ENCODE measurements at places on chromosomes 11 and 22. TPM values are rescaled to one million over a fixed set of nuclear protein-coding genes. Genes with fewer than 3 reads are reported as not detected.

DNA sequence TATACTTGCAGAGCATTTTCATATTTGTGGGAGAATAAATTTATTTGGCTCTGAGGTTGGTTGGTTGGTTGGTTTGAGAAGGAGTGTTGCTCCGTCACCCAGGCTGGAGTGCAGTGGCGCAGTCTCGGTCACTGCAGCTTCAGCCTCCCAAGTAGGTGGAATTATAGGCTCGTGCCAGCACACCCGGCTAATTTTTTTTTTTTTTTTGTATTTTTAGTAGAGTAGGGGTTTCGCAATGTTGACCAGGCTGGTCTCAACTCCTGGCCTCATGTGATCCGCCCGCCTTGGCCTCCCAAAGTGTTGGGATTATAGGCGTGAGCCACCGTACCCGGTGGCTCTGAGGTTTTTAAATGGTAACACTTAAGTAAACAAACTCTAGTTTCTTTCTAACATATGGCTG lies 161.1 kb downstream of the TEAD1 start:
- DNase-seq = no peak

DNA sequence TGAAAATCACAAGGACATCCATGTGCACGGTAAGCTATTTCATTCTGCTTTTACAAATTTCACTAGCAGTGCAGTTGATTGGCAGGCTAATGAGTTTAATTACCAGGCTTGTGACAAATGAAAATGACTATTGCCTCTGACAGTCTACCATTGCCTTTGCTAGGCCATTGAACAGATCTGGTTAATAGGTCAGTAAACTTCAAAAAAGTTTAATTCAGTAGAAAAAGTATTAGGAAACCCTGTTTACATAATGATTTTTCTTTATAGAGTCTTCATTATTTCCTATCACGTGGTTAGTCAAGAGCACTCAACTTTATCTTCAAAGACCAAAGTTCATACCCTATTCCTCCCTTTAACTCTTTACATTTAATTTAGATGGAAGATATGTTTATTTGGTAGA lies 77.0 kb downstream of the PRMT3 start:
- DNase-seq = no peak

- no peak for DNase-seq
These were observed 50.5 kb upstream of the PARVG start for GRCh38 chr22:44130076-44130711.

DNA sequence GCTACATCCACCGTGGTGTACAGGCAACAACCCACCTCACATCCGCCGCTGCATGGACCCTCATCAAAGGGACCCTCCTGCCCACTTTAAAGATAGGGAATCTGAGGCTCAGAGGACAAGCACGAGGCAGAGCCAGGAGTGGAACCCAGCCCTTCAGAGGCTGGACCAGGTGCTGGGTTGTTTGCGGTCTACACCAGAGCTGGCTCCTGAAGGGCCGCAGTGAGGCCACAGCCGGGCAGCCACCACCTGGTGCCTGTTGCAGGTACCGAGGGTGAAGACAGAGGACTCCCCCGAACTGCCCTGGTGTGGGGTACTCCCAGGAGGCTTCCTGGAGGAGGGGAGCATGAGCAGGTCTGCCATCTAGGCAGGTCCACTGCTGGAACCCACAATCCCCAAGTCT lies 78.8 kb downstream of the DHCR7 start:
- DNase-seq = no peak

GRCh38 chr11:846496-847098 lies 3.9 kb downstream of the TSPAN4 start:
- DNase-seq = peak; percentile 63

DNA sequence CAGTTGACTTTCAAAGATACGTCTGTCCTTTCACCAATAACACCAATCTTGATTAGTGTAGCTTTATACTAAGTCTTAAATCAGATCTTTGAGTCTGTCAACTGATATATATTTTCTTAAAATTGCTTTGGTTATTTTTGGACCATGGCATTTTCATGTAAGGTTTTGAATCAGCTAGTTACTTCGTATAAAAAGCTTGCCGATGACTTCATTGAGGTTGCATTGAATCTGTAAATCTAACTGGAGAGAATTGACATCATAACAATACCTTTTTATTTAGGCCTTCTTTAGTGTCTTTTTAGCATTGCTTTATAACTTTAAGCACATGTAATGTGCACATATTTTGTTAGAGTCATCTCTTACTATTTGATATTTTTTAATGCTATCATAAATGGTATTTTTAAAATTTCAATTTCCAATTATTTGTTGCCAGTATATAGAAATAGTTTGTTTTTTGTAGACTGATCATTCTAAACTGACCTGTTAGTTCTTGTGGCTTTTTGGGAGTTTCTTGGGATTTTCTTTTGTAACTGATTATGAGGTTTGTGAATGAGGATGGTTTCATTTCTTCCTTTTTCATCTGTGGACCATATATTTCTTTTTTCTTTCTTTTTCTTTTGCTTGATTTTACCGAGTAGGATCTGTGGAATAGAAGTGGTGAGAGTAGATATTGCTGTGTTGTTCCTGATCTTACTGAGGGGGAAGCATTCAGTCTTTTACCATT lies 61.4 kb downstream of the DDX10 start:
- no peak for DNase-seq

GRCh38 chr11:12356944-12357655 lies 20.3 kb upstream of the PARVA start:
- DNase-seq = no peak

DNA sequence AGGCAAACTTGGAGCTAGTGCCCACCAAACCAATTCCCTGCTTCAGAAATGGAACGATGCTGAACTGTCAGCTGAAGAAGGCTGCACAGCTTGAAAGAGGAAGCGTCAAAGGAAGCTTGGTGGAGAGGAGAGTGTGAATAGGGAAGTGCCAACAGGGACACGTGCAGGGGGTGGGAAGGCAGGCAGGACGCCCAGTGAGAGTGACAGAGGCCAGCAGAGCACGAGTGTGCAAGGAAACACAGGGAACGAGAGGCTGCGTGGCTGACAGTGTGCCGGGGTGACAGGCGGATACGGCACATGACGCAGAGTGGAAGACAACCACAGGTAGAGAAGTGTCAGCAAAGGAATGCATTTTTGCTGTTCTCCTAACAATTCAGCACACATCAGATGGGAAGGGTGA lies 196.4 kb downstream of the LARGE1 start:
- no peak for DNase-seq

DNA sequence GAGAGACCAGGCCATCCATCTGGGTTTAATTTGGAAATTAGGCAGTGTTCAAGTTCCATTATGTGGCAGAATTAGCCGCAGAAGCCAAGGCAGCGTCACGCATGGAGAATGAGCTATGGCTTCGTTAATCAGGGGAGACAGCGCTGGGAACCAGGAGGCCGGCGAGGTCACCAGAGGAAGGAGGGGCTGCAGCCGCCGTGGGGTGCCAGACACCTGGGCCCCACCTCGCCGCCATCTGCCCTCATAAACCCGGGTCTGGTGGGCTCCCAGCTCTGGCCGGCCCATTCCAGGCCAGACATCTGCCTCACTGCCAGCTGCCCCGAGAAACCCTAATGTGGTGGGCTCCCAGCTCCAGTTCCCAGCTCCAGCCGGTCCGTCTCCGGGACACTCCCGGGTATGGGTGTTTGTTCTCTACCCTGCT lies 676.9 kb downstream of the BRD1 start:
- DNase-seq = no peak

- no peak for DNase-seq
These were observed 4.0 kb downstream of the FOLR3 start for GRCh38 chr11:72139500-72139899.

GRCh38 chr11:80417681-80418080 lies 976.9 kb upstream of the TENM4 start:
- DNase-seq = peak; percentile 33

DNA sequence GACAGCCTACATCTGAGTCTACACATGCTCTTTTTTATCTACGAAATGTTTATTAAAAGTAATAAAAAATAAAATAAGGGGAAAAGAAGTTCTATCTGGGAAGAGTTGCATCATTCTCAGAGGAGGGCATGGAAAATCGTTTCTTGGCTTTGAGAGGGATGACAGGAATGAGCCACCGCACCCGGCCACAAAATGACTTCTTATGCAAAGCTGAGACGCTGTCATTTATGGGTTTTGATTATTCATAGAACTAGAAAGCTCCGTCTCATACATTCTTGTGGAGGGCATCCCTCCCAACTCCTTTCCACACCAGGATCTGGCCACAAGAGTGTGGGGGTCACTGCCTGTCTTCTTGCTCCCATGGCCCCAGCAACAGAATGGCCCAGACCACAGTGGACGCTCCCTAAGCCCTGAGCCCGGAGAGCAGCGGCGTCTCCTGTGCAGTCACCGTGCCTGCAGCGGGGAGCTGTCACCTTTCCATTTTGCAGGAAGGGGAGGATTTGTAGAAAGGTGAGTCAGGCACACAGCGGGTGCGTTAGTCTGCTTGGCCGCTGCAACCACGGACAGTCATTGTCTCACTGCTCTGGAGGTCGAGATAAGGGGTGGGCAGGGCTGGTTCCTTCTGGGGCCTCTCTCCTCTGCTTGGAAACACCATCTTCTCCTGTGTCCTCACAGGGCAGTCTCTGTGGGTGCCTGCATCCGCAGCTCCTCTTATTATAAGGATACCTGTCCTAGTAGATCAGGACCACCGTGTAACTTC lies 1388.7 kb downstream of the BRD1 start:
- no peak for DNase-seq

- DNase-seq = peak; percentile 66
These were observed 11.1 kb upstream of the LDLRAD3 start for GRCh38 chr11:35932681-35933319.

GRCh38 chr11:43699870-43700269 lies 19.3 kb downstream of the HSD17B12 start:
- no peak for DNase-seq

DNA sequence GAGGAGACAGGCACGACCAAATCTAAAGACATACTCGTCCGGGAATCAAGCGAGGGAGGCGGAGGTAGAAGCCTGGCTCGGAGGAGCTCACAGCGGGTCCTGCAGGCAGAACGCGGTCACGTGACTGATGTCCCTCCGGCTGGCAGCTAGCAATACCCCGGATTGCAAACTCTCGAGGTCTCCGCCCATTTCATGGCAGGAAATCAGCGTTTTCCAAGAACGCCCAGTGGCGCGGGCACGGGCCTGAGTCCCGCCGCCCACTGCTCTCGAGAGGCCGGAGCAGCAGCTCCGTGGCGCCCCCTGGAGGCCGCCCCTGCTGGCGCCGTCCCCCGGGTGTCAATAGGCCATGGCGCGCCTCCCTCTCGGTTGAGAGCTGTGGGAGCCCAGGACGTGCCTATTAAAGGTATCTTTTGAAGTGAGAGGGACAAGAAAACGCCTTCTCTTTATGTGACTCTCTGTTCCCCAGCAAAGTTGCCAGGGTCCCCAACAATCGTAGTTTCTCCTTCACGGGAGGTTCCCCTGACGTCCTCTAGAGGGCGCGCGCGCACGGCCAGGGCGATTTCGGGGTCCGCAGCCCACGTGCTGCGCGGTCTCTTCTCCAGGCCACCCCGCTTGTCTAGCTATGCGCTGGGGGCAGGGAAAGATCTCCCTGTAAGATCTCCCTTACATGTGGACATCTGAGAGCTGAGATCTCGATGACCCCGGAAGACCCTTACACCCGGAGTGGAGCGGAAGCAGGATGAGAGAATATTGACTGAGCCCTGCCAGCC lies 37.3 kb upstream of the RBFOX2 start:
- peak; percentile 85 for DNase-seq

DNA sequence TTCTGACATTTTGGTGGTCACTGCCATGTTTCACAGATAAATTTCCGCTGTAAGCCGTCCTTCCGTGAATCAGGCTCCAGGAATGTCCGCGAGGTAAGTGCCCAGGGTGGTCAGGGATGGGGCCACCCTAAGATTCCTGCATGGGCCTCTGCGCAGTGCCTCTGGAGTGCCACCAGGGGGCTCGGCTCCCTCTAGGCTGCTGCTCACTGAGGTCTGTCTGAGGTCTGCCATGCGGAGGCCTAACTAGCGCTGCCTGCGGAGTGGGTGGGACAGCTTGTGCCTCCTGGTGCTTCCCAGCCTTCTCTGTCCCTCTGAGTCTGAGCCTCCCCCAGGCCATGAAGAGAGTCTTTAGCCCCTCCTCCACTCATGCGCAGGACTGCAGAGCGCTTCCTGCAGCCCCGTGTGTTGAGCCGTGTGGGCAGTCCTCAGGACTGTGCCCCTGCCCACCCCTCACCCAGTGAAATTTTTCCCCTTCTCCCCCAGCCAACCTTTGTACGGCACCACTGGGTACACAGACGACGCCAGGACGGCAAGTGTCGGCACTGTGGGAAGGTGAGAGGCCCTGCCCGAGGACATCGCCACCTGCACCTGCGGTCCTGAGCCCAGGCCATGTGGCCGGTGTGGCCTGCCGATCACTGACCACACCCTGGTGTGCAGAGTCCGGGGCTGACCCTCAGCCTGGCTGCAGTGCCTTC lies 11.9 kb upstream of the MDK start:
- peak; percentile 64 for DNase-seq

DNA sequence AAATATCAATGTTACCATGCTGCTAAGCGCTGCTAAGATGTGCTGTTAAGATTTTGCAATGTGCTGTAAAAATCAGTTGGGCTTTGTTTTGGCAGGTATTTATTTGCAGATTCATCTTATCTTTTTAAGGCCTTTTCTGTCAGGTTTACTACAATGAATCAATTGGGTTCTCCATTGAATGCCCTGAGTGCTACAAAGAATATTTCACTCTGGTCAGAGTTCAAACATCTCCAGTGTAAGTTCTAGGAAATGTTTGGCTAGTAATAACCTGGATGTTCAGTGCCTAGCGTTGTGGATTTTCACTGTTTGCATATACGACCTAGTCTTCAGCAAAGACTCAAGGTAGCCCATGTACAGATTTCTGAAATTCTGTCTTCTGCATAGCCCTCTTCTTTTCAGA lies 36.0 kb downstream of the RSF1 start:
- no peak for DNase-seq

DNA sequence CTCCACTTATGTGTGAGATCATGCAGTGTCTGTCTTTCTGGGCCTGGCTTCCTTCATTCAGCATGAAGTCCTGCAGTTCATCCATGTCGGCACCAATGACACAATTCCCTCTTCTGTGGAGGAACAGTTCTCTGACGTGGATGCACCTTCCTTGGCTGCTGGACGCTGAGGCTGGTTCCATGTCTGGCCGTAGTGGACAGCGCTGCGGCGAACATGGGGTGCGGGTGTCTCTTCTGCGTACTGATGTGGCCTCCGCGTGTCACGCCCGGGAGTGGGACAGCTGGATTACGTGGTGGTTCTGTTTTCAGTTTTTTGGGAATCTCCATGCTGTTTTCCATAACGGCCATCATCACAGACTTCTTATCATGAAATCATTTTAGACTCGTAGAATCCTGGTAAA lies 16.9 kb upstream of the MUC2 start:
- DNase-seq = no peak

Gene TH
- 0.61 TPM for total RNA-seq

Gene APOBEC3H
- 0.87 TPM for total RNA-seq

Gene OR52D1
- not detected for total RNA-seq

Gene C22orf42
- total RNA-seq = not detected

Gene GLYATL2
- 0.96 TPM for total RNA-seq

Gene SCGB1C1
- total RNA-seq = not detected

Gene OR2D2
- total RNA-seq = 1.7 TPM

Gene MS4A13
- not detected for total RNA-seq

Gene APBB1
- total RNA-seq = 22.5 TPM

Gene SPDYC
- not detected for total RNA-seq

Gene AHNAK
- 494 TPM for total RNA-seq

Gene DRD4
- 1.3 TPM for total RNA-seq

Gene KCNJ5
- 63.7 TPM for total RNA-seq

Gene SLC25A18
- not detected for total RNA-seq

Gene OR2AT4
- total RNA-seq = not detected

Gene CALCA
- not detected for total RNA-seq

Gene DEFB131B
- total RNA-seq = not detected

Measured in mammary epithelial cell (primary cell).